ENCODE measurements at places on chromosomes 6 and 20.
A peak's percentile ranks its signal among the peaks of the same experiment; 100 is the strongest.

GRCh38 chr6:152136449-152136825, 329.0 kb downstream of the ESR1 start:
- DNase-seq, result no peak

GRCh38 chr6:105791583-105792318, 294.4 kb upstream of the PRDM1 start:
- DNase-seq, result no peak

GRCh38 chr6:113362301-113363047, 494.7 kb upstream of the MARCKS start:
- DNase-seq, result no peak

DNA sequence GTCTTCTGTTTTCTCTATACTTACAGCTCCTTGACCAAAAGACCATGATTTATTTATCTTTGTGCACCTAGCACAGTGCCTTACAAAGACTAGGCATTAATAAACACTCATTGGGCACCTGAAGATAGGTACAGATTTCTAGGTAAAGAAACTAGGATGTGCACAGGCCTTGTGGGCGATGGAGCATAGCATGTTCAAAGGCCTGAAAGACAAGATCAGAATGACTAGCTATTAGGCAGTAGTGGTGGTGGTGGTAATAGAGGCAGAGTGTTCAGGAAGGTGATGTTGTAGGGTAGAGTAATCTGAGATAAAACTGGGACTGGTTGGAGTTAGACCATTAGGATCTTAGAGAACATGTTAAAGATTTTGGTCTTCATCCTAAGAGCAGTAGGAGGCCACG, 3.9 kb downstream of the TXLNB start:
- no peak for DNase-seq

DNA sequence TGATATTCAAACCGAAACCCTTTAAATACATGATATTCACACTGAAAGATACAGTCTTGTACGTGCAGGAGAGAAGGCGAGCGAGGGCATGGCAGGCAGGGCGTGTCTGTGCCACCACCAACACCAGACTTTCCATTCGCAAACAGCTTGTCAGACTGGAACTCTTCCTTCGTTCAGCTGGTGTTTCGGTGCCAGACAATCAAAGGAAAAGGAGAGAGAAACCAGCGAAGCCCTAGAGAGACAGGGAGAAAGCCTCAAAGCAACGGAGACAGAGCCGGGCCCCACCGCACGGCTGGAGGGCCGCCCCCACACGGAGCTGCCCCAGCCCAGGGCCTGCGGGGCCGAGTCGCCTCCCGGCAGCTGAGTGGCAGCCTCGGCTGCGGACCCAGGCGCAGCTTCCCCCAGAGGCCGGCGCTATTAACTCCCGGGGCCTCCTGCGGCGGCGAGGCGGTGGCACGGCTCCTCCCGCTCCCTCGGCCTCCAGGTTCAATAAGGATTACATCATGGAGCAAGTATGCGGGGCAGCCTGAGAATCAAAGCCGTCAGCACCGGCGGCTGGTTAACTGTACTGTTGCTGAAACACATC, 32.1 kb upstream of the NR2E1 start:
- no peak for DNase-seq

DNA sequence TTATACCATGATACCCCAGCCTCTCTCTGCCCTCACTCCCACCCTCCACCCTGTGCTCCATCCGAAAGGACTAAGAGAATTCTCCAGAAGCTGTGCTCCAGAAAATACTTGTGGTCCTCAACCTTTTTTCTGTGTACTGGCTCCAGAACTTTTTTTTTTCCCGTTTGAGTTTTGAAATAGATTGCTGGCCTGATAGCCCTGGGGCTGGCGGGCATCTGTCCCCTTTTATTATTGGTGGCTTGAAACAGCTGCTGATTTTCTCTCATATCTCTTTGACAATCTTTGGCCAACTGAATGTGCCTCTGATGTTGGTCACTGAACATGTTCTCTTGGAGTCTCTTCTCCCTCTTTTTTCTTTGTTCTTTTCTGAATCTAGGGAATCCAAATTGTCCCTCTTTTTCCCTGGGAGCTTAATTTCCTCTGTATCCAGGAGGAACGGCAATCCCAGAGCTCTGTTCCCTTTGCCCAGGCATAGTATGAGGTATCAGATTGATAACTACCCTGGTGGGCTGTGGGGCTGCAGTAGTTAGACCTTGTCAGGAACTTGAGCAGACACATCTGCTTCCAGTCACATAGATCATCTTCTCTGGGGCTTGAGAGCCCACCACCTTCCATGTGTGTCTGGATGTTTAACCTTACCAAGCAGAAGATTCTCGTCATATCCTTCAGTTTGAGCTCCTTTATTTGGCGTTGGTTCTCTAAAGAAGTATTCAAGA, 1.6 kb downstream of the PPARD start:
- DNase-seq, result no peak

DNA sequence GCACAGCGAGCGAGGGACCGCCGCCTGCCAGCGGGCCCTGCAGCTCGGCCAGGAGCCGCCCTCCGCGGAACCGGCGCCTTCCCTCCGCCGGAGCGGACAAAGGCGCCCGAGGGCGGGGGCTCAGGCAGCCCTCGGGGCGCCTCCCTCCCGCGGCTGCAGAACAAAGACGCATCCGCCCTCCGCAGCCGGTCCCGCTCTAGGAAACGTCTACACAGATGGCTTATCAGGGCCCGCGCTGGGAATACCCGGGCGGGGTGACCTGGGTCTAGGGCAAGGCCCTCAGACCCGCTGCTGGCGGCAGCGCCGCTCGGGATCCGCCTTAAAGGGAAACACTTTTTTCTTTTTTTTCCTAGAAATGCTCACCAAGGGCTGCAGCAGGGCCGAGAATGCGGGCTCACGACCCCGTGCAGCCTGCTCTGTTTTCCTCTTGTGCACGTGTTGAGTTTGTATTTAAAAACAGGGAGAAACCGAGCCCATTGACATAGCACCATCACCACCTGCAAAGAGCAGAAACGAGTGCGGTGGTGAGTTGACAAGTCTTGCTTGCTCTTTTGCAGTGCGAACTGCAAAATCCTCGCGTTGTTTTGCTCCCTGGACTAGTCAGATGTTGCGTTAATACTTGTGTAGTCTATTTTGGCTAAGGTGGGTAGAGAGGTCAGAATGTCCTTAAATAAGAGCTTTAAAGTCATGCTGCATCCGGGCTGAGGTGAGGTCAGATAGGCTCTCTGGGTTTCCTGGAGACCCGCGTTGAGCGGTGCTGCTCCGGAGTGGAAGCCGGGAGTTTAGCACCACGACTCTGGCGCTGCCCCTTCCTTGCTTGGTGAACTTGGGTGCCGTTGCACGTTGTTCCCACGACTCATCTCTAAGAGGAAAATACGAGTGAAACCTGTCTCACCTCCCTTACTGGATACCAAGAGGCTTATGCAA, 1.1 kb upstream of the RPS6KA2 start:
- peak; percentile 33 for DNase-seq

- DNase-seq, result no peak
These were observed 96.9 kb downstream of the LY86 start for GRCh38 chr6:6685249-6686040.

GRCh38 chr6:52124126-52125121, 37.0 kb upstream of the PKHD1 start:
- no peak for DNase-seq

DNA sequence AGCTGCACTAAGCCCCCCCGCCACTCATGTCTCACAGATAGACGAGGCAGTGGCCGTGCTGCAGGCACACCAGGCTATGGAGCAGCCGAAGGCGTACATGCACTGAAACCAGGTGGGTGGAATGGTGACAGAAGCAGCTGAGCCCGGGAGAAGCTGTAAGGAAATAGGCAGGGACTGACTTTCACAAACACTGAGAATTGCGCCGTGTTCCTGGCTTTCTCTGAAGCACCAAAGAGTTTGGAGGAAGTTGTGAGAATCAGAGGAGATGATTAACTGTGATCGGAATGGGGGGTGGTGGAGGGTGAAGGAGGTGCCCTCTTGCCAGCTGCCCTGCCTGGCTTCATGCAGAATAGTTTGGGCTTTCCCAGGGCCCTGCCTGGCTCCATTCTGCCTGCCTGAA, 21.6 kb downstream of the TOMM34 start:
- DNase-seq, result no peak

DNA sequence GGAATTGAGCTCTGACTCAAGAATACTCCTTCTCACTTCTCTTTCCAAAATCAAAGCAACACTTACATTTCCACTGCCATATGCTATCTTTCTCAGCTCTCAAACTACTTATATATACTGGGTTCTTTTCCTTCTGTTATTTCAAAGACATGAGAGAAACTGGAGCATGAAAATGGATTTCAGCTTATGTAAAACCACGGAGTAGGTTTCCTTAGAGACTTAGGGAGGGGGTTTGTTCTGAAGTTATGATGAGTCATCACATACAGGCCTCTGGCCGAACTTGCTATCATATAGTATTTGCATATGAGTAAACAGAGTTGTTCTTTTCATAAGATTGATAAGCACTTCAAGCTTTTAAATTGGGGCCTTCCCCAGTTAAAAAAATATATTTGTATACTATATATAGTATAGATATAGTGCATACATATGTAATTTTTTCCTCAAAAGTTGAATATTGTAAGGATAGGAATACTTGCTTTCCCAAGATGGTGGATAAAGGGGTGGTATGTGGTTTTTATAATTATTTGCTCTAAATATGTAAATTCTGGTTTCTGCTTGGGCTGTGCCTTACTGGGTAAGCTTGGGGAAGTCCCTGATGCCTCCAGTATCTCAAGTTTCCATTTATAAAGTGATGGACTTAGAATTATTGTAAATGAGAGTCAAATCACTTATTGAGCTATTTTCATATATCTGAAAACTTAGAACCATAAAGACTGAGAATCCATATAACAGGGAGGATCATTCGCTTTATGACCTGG, 273.9 kb downstream of the RFPL4B start:
- no peak for DNase-seq

DNA sequence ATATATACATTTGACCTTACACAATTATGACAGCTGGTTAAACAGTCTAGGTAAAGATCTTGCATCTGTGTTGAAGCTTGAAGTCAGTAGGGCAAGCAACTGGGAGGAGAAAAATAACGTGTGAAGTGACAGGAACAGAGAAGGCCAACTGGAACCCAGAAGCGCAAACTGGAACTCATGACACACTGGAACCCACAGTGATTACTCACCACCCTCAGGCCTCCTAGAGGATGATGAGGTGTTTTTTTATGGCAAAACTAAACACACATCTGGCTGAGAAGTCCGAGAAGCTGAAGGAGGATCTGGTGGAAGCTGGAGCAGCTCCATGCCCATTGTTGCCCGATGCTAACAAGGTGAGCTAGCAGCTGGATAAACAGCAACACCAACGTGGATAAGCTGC, 108.1 kb downstream of the TMEM200A start:
- DNase-seq, result no peak

GRCh38 chr6:34900321-34901031, 11.4 kb downstream of the ANKS1A start:
- no peak for DNase-seq

DNA sequence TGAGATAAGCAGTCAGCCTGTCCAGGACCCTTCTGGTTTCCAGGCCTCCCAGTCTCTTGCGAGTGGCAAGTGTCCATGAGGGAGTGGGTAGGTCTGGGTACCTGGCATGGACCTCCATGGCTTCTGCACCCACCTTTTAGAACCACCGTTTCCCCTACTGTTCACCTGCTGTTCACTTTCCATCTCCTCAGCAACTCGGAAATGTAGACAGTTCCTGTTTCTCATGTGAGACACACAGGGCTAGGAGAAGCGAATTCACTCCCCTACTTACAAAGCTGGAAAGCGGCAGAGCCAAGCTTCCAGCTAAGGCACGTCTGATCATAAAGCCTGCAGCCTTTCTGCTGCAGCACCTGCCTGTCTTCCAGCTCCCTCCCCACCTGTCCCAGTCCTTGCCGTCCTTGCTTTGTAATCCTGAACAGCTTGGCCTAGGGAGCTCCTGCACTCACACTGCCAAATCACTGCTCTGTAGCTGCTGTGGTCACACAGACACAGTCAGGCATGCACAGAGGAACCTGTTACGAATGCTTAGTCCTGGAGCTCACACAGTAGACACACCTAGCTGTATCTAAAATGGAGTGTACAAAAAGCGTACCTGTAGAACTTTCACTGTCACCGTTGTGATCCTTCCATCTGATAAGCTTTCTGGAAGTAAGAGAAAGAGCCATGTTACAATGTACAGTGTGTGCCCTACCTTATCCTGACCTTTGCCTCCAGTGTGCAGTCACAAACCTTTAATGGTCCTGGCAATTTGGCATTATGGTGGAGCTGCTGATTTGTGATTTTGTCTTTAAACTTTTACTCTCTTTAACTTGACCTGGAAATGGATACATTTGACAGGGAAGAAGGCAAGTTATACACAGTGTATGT, 294.1 kb downstream of the NRN1 start:
- no peak for DNase-seq

DNA sequence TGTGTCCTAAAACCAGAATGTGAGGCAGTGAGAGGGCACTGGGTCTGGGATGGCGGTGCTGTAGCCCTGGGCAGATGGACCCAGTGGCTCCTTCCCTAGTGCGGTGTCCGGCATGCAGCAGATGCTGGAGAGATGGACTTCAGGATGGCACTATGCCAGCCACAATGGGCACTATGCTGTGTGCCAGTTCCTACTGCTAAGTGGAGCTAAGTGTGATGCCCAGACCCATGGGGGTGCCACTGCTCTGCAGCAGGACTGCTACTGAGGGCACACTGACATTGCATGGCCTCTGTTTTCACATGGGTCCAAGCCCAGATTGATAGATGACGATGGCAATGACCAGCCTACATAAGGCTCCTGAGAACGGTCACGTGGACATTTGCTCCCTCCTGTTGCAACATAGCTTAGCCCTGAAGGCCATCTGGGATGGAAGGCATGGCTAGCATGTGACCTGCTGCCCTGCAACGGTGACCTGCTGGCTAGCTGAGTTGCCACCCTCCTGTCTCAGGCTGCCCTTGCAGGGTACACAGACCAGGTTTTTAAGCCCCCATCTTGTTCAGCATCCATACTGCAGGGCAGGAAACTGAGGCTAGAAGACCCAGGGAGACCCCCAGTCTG, 31.3 kb upstream of the KCNK16 start:
- no peak for DNase-seq

GRCh38 chr6:7285416-7285815, 27.6 kb downstream of the SSR1 start:
- no peak for DNase-seq

- no peak for DNase-seq
These were observed 60.7 kb upstream of the BTN3A2 start for GRCh38 chr6:26304213-26304796.

- DNase-seq, result peak; percentile 59
These were observed 9.2 kb downstream of the ITPA start for GRCh38 chr20:3218307-3218988.

Measured in activated CD4-positive, alpha-beta T cell treated with anti-CD3 and anti-CD28 coated beads for 1 hour (primary cell).